ENCODE measurements at places on chromosomes 16 and 17. TPM values are rescaled to one million over a fixed set of nuclear protein-coding genes. Genes with fewer than 3 reads are reported as not detected.

Gene PAFAH1B1
- 85.3 TPM for total RNA-seq

Gene UTS2R
- total RNA-seq, result not detected

Gene PDP2
- 19.8 TPM for total RNA-seq

Gene ACSM2A
- total RNA-seq, result not detected

Gene FLYWCH1
- total RNA-seq, result 31.3 TPM

Gene CLCN7
- total RNA-seq, result 60.6 TPM

Gene MATCAP1
- total RNA-seq, result 11.7 TPM

Gene CDK3
- 0.46 TPM for total RNA-seq

Gene WNT9B
- not detected for total RNA-seq

Gene VPS9D1
- 3.0 TPM for total RNA-seq

Gene CRHR1
- not detected for total RNA-seq

Gene SREBF1
- total RNA-seq, result 22.2 TPM

Gene KRTAP3-2
- total RNA-seq, result not detected

Gene CA5A
- total RNA-seq, result not detected

Gene PPP1R27
- not detected for total RNA-seq

Gene CX3CL1
- 2.3 TPM for total RNA-seq

Gene CMTM3
- 18.8 TPM for total RNA-seq

Gene REXO5
- total RNA-seq, result 9.1 TPM

Gene ATP2A3
- under 0.01 TPM for total RNA-seq

Gene QRICH2
- total RNA-seq, result 1.9 TPM

Data from epithelial cell of umbilical artery (primary cell).